Activated CD4-positive, CD25-positive, alpha-beta regulatory T cell treated with anti-CD3 and anti-CD28 coated beads, Interleukin-2, amount 50 U/mL, for 24 hours (primary cell): ENCODE measurements at places on chromosomes 5 and 9.
A peak's percentile ranks its signal among the peaks of the same experiment; 100 is the strongest.

- no peak for ATAC-seq
These were observed 22.3 kb downstream of the BNC2 start for GRCh38 chr9:16848179-16848578.

DNA sequence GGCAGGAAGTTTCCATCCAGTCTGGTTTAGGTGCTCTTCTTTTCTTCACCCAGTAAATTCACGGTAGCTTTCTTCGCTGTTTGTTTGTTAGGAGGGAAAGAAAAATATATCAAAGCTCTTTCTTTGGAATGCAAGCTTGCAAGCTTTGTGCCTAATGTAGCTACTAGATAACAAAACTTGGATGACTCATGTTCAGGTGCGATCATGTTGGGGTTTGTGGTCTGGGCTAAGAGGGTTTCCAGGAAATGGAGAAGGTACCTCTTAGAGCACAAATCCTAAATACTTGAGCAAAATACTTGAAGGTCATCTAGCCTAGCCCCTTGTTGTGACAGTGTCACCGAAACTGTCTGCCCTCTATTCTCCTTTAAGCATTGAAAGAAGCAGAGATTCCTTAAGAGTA, 17.7 kb downstream of the SRP19 start:
- peak; percentile 94 for ATAC-seq

DNA sequence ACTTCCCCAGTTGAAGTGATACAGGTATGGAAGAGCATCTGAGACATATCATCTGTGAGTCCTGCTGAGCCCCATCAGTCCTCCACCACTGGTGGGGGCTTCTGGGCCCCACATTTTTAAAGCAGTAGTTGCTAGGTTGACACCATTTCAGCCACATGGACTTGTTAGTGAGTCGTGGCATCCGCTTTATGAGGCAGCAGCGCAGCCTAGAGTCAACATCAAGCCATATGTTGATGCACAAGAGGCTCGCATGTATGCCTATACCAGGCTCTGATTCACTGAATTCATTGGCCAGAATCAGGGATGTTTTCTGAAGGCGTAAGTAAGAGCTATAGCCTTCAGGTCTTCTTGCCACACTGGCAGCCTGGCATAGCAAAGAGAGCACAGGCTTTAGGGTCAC, 26.8 kb downstream of the ZNF346 start:
- ATAC-seq: no peak

DNA sequence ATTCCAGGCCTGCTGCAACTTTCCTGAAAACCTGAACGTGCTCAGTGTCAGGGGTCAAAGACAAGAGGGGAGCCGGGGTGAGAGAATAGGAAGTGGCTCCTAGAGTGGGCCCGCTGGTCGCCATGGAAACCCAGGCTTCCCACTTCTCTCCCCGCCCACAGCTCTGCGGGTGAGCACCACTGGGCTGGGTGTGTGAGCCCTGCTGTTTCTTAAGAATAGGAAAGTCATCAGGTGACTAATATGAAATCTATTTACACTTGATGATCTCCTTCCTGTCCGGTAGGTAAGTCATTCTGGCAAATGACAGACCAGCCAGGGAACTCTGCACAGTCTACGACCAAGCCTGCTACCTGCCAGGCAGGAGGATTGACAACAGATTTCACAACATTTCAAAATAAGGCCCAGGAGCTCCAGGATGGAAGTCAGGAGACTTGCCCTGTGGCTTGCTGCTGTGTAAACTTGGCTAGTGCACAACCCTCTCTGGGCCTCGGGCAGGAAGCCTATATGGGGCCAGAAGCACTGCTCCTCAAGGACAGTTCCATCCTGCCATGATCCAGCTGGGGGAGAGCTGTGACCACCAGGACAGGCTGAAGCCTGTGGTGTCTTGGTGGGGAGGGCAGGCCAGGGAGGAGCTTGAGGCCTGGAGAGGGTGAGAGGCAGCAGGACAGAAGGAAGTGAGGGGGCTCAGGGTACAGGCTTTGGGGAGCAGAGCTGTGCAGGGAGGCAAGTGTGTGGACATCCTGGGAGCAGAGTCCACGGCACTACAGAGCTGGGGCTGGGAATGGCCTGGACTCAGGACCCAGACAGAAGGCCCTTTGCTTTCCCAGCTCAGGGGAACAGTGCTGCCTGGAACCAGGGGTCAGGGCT, 60.6 kb downstream of the SHB start:
- peak; percentile 74 for ATAC-seq

GRCh38 chr9:132809677-132810271, 68.3 kb downstream of the AK8 start:
- ATAC-seq: no peak

- ATAC-seq: no peak
These were observed 194.4 kb upstream of the PPP1R2B start for GRCh38 chr5:156655732-156656131.

DNA sequence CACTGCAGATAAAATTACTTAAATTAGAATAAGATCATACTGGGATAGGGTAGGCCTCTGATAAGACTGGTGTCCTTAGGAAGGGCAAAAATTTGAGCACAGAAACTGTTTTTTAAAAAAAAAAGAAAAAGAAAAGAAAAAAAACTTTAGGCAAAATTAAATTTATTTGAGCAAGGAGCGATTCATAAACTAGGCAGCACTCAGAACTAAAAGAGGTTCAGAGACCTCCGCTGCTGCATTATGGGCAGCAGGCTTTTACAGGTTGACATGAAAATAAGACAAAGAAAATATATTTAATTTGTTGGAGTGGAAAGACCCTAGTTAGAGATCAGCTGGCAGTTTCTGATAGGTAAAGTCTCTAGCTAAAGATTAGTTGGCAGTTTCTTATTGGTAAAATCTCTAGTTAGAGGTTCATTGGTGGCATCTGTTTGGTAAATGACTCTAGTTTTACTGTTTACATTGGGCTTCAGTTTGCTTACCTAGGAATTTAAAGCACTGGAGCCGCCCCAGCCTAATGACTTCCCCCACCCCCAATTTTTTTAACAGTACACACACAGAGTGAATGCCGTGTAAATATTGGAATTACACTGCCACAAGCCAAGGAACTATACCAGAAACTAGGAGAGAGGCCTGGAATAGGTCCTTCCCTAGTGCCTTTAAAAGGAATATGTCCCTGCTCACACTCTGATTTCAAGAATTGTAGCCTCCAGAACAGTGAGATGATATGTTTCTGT, 4.5 kb upstream of the PLPP6 start:
- ATAC-seq: no peak

DNA sequence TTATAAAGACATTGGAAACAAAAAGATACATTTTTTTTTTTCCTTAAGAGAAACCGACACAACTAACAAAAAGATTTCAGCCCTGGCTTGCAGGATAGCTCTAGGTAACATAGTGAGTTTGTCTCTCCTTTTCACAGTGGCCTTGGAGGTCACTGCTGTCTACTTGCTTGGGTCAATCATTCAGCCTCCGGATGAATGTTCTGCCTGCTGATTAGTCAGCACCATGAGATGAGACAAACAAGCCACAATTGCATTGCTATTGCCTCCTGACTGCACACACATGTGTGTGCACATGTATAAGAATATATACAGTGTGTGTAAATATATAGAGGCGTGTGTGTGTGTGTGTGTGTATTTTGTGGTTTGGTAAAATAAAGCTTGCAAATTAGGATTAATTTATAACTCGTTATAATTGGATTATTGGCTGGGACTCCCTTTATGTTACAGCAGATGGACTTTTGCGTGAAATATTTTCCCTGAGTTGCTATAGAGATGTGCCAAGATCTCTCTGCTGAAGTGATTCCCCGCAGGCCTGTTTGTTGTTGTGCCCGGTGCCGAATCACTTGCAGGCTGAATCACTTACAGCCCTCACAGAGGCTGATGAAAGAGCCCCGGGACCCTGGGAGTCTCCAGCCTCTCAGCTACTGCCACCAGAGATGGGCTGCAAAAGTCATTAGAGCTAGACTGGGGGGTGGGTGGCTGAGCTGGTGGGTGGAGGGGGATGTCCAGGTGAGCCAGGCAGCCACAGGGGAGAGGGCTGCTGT, 161.2 kb downstream of the FGF18 start:
- no peak for ATAC-seq

DNA sequence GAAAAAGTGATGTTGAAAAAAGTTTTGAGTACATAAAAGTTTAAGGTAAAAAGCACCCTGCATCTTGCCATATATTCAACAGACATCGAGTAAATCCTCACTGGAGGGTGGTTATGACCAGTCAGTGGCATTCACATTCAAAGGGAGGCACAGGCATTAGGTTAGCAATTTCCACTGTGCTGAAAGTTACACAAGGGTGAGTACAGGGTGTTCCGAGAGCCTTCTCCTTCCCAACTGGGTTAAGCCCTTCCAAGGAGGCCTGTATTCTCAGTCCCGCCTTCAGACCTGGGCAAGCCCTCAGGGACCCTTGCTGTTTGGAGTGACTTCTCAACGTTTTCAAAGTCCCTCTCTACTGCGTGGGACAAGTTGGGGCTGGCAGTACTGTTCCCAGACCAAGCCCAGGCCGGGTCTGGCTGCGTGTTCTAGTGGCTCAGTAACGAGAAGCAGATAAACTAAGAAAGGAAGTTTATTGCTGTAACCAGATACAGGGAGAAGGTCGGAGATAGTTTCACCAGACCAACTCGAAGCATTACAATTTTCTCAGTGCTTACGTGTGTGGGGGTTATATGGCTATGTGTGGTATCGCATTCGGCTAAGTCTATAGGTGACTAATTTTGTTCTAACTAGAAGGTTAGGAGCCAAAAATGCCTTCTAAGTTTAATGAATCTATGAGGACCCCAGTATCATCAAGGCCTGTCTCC, 13.0 kb upstream of the SETX start:
- ATAC-seq: no peak

GRCh38 chr5:167694325-167695147, 596.9 kb upstream of the WWC1 start:
- ATAC-seq: no peak

DNA sequence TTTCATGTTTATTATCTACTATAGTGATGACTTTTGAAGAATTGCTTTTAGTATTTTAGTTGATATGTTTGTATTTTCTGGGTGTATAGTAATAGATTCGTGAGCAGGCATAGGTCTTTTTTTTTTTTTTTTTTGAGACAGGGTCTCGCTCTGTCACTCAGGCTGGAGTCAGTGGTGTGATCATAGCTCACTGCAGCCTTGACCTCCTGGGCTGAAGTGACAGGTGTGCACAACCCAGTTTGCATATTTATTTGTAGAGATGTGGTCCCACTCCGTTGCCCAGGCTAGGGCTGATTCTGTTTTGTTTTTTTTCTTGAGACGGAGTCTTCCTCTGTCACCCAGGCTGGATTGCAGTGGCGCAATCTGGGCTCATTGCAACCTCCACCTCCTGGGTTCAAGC, 11.9 kb downstream of the ERBIN start:
- ATAC-seq: no peak

- no peak for ATAC-seq
These were observed 207.9 kb upstream of the SLC27A6 start for GRCh38 chr5:128757196-128757959.

DNA sequence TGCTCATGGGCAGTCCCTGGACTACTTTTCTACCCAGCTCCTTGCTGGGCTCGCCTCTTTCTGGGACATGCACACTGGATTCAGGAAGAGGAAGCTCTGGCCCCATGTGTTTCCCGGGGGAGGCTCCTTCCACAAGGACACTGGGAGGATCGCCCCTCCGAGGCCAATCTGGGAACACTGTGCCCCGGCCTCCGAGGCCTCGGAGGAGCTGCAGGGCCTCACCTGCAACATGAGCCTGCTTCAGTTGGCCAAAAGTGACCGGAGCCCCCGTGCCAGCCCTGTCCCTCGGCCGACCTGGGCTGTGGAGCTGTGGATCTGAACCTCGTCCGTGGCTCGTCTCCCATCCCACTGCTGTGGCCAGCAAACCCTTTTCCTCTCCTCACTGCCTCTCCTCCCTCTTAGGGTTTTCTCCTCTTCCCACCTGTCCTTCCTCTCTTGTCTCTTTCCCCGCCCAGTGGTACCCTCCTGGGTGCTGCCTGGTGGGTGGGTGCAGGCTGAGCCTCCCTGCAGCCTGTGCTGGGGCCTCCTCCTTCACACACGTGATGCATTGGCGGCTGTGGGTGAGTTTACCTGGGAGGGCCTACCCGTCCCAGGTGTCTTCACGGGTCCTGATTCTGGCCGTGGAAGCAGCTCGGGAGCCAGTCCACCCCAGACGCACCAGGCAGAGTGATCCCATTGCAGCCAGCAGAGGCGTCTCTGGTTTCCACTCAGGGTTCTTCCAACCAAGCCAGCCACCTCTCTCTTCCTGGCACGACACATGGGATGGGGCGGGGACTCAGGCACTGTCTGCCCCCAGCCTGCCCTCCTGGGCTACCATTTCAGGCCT, 241.8 kb downstream of the CACNA1B start:
- ATAC-seq: no peak

DNA sequence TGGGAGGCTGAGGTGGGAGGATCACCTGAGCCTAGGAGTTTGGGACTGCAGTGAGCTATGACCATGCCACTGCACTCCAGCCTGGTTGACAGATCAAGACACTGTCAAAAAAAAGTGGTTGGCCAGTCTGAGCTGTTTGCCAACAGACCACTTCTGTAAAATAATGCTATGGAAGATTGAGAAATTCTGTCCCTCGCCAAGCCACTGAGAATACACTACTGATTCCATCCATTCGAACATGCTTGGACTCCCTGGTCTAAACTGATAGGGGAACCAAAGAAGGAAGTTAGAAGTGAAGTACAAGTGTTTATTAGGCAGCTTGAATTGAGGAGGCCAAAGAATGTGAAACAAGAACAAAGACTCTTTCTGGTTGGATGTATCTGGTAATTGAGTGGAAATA, 27.2 kb downstream of the ENC1 start:
- no peak for ATAC-seq

GRCh38 chr9:4665357-4665756, 923 bp downstream of the SPATA6L start:
- ATAC-seq: no peak

GRCh38 chr5:125411744-125412560, 665.5 kb upstream of the ZNF608 start:
- ATAC-seq: no peak

DNA sequence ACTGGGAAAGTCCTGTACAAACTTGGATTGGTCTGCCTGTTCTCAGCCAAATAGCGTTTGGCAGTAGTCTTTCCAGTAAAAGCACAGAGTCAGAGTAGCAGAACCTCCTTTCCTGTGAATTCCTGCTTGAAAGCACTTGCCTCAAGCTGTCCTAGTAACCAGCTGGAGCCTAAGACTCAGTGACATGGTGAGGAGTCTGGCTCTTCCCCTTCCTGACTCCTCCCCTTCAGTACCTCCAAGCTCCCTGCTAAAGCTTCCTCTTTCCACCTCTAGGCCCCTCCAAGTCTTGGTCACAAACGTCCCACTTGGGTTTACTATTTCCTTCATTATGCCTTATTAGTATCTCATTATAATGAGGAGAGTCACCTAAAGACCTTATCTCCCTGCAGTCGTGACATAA, 21.4 kb upstream of the FAM81B start:
- no peak for ATAC-seq

- no peak for ATAC-seq
These were observed 37.3 kb downstream of the MED27 start for GRCh38 chr9:132042324-132042723.

- ATAC-seq: no peak
These were observed 174.5 kb upstream of the SLC12A2 start for GRCh38 chr5:127909066-127909465.

DNA sequence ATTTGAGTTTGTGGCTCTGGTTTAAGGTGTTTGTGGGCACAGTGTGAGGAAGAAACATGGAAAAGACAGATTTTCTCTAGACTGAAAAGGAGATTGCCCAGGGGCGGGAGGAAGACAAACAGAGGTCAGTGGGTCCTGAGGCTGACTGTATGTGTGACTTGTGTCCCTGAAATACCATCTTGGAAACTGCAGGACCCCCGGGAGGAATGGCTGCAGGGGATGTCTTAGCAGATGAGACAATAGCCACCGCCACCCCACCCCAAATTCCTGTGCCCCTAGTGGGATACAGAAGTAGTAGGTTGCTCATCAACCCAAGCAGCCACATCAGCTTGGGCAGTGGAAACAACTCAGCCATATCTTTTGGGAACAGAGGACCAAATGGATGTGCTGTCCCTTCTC, 1.7 kb upstream of the PSAT1 start:
- ATAC-seq: no peak
